ENCODE measurements at places on chromosomes 12 and 14.

DNA sequence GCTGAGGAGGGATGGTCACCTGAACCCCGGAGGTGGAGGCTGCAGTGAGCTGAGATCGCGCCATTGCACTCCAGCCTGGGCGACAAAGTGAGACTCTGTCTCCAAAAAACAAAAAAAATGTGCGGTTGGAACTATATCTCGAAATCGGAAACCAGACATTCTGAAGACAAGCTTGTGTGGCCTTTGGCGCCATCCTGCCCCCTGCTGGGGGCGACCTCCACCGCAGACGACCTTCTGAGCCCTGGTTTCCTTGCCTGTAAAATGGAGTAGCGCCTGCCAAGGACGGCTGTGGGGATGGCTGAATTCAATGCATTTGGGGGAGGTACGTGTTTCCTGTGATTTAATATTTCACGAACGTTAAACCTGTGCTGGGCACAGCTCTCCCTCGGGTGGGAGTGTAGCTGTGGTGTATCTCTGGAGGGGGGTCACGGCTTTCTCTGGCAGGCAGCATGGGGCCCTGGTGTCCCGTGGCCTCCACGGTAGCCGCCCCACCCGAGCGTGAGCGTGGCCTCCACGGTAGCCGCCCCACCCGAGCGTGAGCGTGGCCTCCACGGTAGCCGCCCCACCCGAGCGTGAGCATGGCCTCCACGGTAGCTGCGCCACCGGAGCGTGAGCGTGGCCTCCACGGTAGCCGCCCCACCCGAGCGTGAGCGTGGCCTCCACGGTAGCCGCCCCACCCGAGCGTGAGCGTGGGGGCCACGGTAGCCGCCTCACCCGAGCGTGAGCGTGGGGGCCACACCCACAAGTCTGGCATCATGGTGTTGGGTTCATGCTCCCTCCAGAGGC lies 55.3 kb downstream of the LRCOL1 start:
- DNase-seq: no peak

GRCh38 chr14:58863661-58864345 lies 226.0 kb downstream of the DACT1 start:
- no peak for DNase-seq

GRCh38 chr14:81137316-81137715 lies 83.4 kb downstream of the GTF2A1 start:
- DNase-seq: no peak

DNA sequence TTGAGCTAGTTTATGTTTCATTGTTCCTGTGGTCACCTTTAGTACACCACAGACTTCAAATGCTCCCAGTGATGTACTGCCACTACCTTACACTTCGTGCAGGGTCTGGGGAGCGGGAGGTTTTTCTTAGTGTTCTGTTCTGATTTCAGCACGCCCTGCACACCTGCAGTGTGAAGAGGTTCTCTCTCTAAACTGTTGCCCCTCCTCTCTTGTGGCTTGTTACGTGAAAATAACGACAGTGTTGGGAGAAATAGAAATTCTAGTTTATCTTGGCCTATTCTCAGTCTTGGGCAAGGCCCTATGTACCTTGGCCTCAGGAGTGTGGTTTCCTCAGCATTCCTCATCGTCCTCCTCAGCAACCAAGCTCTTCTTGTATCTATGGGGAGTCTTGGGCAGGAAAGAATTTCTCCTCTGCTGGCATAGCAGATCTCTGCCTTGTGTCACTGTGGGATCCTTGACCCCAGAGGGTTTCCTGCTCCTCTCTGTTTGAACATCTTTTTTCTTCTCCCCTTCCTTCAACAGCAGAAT lies 48.6 kb downstream of the EIF2S3B start:
- no peak for DNase-seq

- DNase-seq: no peak
These were observed 48.3 kb downstream of the SPATS2 start for GRCh38 chr12:49415521-49415970.

GRCh38 chr14:65926935-65927700 lies 514.6 kb downstream of the FUT8 start:
- no peak for DNase-seq

DNA sequence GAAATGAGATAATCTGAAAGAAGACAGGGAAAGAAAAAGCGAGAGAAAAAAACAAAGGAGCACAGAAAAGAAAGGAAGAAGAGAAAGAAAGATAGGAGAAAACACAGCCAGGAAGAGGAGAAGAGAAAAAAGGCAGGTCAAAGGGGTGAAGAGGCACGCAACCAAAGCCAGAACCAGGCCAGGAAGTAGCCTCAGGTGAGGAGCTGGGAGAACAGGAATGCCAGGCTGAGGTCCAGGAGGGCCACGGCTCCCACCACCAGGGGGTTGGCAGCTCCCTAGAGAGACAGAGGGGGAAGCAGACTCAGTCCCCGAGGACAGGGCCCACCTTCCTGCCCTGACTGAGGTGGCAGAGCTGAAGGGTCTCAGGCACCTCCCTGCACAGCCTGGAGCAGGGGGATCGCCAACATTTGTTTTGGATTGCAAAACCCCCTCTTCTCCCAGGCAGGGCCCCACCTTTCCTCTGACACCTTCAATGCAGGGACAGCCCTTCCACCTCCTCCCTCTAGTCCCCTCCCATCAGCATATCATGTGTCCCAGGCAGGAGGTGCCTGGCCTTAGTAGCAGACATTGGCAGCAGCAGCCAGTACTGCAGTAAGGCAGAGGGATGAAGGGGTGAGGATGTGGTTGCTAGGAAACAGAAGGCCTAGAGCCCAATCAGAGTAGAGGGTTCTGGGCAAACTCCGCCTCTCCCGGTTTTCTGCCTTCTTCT lies 2.0 kb upstream of the AP1G2 start:
- no peak for DNase-seq

DNA sequence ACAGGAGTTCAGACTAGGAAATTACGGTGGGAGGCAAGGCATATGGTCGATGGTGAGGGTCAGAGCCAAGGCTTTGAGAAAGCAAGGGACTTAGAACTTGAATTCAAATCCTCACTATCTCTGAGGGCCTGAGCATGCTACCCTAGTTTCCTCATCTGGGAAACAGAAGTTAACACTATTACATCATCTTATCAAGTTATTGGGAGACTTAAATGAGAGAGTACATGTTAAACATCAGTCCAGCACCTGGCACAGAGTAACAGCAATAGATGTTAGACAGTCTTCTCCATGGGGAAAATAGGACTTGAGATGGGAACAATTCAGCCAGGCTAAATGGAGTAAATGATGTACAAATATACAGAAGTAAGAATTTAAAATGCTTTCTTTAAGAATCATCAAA lies 38.5 kb downstream of the SLC38A1 start:
- no peak for DNase-seq

- no peak for DNase-seq
These were observed 108.5 kb upstream of the MYL2 start for GRCh38 chr12:111028830-111029229.

GRCh38 chr12:113917393-113917792 lies 48.7 kb downstream of the RBM19 start:
- no peak for DNase-seq

DNA sequence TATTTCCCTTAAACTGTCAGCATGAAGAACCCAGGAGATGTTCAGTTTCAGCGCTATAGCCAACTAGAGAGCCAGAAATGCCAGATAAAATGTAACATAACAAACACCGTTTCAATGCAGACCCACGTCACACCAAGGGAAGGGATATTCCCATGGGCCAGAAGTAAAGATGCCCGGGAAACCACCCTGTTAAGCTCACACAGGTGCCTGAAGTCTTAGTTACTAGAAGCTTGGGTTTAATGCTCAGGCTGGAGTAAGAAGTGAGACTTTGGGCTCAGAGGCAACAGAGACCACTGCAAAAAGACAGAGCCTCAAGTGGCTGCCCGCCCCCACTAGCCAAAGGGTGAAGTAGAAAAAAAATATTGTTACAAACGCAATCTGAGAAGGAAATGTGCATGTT lies 52.3 kb downstream of the SYNE3 start:
- no peak for DNase-seq

GRCh38 chr12:31931796-31932715 lies 27.2 kb upstream of the RESF1 start:
- no peak for DNase-seq

- DNase-seq: no peak
These were observed 58.8 kb upstream of the NUDT4 start for GRCh38 chr12:93318720-93319522.

GRCh38 chr12:116534311-116535121 lies 24.7 kb upstream of the MAP1LC3B2 start:
- DNase-seq: no peak

DNA sequence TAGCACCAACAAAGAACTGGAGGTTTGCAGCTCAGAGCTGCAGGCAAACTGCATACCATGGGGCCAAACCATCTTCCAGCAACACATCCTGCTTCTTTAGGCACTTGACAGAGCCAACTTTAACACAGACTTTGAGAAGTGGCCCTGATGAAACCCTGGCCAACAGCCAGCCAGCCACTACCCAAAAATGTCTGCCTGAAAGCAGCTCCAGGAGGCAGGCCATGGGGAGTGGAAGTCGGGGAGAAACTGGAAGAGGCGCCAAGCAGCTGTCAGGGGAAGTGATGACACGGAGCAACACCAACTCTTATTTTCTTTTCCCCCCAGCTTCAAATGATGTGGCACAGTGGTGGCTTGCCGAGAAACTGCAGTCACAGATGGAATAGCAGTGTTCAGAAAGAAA lies 110.9 kb upstream of the PLXNC1 start:
- DNase-seq: no peak

DNA sequence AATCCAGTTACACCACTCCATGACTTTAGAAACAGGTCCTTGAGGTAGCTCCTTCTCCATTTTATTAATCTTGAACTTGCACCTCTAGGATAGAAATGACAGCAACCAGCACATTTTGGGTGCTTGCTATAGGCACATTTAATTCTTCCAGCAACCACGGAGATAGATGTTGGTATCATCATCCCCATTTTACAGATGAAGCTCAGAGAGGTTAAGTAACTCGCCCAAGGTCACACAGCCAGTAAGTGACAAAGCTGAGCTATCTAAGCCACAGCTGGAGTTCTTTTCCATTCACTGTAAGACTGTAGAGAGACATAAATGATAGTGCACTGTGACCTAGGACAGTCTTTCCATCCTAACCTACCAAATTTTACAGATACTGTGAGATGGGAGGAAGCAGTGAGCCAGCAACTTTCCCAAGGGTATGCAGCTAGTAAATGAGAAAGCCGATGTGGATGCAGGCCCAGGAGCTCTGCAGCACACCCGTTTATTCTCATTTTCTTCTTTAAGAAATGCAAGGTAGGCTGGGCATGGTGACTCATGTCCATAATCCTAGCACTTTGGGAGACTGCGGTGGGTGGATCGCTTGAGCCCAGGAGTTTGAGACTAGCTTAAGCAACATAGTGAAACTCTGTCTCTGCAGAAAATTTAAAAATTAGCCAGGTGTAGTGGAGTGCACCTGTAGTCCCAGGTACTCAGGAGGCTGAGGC lies 103.2 kb downstream of the TBX5 start:
- no peak for DNase-seq

GRCh38 chr14:104638190-104638589 lies 33.6 kb upstream of the TMEM179 start:
- no peak for DNase-seq

DNA sequence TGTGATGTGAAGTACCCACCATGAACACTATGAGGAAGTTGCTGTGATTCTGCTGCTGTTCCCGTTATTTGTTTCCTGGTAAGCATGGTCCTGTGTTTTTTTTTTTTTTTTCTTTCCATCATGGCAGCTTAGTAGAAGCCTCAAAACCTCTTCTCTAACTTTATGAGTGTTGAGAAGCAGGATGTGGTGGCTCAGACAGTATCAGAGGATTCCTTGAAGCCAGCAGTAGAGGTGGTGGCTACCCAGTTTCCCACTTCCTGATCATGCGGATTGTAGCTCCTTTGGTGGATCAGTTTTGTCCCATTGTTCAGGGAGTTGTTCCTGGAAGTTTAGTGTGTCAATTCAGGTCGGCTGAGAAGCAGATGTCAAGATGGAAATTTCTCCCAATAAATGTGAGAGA lies 175.8 kb downstream of the ATP23 start:
- no peak for DNase-seq

- no peak for DNase-seq
These were observed 1087.8 kb upstream of the TMEM132C start for GRCh38 chr12:127179176-127179575.

GRCh38 chr12:30980955-30981662 lies 54.6 kb downstream of the TSPAN11 start:
- DNase-seq: no peak

- no peak for DNase-seq
These were observed 23.6 kb upstream of the BLTP3B start for GRCh38 chr12:100166232-100166631.

- no peak for DNase-seq
These were observed 63.2 kb downstream of the PTCSC3 start for GRCh38 chr14:36113341-36113740.

DNA sequence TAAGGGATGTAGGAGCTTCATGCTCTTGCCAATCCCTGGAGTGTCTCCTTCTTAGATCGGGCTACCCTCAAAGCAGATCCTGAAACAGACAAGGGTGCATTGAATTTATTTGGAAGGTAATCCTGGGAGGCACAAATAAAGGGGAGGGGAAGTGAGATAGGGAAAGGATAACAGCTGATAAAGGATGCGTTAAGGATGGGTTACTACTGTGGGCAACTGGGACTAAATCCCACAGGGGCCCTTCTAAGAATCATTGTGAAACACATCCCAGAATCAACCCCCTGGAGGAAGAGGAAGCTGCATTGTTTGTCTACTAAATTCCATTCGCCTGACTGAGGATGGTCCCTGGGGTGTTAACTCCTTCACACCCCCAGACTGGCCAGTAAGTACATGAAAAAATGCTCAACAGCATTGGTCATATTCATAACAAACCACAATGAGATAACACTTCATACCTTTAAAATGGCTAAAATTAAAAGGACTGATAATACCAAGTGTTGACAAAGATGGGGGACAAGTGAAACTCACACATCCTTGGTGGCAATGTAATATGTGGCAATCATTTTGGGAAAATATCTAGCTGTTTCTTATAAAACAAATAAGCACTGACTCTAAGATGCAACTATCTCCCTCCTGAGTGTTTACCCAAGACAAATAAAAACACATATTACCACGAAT lies 37.0 kb upstream of the CMKLR1 start:
- DNase-seq: no peak

DNA sequence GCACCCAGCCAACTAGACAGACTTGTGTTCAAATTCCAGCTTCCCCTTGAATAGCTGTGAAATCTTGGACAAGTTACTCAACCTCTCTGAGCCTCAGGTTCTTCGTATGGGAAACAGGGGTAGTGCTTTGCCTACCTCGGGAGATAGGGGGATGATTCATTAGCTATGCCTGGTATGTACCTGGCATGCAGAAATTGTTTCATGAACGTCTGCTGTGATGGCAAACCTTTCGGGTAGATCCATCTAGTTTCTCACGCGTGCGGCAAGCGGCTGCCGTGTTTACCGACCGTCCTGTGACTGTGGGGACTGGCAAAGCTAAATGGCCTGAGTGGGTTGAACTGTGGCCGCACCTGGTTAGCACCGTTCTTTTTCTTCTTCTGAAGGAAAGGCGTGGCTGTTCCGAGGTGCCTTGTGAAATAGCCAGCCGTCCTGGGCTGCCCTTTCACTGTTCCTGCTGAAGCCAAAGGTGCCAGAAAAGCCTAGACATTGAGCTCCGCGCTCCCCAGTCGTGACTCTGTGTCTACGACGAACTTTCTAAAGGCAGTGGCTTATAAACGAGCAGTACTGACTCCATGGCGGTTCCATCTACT lies 40.6 kb upstream of the MED13L start:
- no peak for DNase-seq
